ENCODE measurements at places on chromosomes 3 and 15. TPM values are rescaled to one million over a fixed set of nuclear protein-coding genes. Genes with fewer than 3 reads are reported as not detected.

DNA sequence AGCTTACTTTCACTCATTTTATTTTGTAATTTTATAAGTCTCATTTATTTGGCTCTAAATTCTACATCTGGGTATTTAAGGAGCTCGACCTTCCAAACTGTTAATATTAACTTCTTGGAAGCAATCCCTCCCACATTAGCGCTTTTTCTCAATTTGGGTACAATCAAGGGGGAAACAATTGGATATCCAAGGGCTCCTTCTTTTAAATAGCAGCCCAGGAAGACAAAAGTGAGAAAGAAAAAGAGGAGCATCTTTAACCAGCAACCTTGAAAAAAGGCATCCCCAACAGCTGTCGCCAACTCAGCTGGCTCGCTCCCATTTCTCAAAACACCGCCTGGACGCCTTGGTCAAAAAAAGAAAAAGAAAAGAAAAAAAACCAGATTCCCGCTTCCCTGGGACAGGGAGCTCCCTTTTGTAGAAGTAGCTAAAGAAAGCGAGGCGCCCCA, 873 bp downstream of the C3orf70 start:
- DNase-seq = no peak

Gene FBXO40
- 0.03 TPM for total RNA-seq

DNA sequence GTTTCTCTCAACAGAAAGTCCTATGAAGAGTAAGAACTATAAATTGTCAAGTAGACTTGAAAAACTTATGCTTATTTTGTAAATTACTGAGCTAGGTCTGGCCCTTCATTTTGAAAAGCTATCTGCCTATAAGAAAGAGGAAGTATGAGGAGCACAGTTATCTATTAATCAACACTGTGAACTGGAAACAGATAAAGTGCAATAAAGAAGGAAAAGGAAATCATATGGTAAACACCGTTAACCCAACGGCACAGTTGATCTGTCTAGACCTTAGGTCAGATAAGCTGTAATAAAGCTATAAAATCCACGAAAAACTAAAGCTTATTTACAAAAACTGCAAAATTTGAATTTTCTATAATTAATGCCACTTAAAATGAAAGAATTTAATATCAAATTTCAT, 242.5 kb downstream of the ZBTB20 start:
- no peak for DNase-seq

DNA sequence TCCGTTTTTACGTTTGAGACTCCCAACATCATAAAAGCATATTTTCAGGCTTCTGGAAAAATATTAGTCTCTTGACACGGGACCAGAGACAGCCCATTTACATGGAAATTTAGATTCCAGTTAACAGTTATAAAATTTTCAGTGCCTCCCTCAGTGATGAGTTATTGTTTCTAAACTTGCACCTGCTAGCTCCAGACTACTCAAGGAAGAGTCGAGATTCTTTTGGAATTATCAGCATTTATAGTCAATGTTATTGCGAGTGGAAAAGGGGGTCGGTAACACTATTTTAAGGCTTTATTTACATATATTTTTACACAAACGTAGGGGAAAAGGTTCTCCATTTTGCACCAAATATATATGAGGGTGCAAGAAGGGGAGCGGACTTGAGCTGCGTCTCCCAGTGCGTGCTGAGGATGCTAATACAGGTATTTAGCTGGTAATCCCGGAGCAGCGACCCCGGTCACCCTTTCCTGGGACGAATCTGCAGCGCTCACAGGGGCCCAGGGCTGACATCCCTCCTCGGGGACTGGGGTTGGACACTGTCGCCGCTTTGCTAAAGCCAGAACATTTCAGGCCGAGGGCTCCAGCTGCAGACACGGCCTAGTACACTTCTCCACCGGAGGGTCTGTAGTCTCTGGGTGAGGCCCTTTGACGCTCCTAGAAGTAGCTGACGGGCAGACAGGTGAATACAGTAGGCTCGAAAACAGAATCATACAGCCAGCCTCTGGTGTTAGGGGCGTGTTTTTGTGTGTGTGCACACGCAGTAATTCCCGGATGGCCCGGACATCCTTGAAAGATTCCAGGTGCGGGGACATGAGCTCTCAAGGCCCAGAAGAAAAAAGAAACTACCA, 729 bp upstream of the ZBTB11 start:
- no peak for DNase-seq

DNA sequence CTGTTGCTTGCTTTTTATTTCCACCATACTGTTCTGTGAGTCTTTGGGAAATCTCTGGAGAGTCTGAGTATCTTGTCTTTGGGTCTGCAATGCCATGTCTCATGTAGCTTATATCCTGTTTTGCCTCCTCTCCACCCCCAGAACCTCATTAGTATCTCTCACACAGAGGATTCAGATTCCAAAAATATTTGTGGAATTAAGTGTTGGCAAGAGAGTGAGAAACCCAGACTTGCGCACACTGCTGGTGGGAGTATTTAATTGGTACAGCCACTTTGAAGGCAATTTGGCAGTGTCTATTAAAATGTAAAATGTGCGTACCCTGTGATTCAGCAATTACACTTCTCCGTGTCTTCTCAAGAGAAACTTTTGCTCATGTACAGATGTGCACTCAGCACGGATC, 68.6 kb downstream of the ZNF621 start:
- no peak for DNase-seq

- no peak for DNase-seq
Observed at GRCh38 chr15:53447053-53447574, 312.3 kb downstream of the WDR72 start.

Gene GREM1
- 2.4 TPM for total RNA-seq

Gene ECE2
- total RNA-seq = 0.15 TPM

DNA sequence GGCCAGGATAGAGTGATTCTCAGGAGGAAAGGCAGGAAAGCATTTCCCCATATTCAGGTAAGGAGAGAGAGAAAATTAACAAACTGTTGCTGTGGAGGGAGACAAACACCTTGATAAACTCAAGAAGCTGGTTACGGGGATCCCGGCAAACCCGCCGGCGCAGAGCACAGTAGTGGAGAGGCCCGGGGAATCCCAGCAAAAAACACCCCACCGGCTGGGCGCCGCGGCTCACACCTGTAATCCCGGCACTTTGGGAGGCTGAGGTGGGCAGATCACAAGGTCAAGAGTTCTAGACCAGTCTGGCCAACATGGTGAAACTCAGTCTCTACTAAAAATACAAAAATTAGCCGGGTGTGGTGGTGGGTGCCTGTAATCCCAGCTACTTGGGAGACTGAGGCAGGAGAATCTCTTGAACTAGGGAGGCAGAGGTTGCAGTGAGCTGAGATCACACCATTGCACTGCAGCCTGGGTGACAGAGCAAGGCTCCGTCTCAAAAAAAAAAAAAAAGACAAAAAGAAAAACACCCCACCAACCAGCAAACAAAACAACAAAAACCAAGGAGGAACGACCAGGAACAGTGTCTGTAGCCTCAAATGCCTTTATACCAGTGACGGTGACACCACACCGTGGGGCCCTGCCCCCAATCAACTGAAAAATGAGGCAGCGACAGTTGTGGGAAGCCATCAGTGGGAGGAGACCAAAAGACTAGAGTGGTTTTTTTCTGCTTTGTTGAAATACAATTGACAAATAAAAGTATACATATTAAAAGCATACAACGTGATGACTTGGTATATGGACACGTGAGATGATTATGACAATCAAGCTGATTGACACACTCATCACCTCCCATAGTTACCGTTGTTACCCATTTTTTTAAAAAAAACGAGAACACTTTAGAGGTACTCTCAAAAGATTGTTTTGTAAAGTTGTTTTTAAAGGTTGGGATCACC, 40.2 kb upstream of the IDH2 start:
- no peak for DNase-seq

DNA sequence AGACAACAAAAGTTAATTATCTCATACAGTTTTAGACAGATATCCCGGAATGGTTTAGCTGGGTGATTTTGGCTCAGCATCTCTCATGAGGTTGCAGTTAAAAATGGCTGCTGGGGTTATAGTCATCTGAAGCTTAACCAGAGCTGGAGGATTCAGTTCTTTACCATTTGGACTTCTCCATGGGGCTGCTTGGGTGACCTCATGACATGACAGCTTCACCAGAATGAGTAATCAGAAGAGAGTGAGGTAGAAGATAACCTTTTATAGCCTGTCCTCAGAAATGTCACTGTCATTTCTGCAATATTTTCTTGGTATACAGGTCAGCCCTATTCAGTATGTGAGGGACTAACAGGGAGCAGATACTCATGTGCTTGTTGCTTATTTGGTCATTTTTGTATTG, 30.9 kb downstream of the TFG start:
- DNase-seq = no peak

Gene FBLN2
- 34.0 TPM for total RNA-seq

- no peak for DNase-seq
Observed at GRCh38 chr15:71261909-71262308, 146.6 kb downstream of the THSD4 start.

Gene GRIP2
- total RNA-seq = 1.1 TPM

- no peak for DNase-seq
Observed at GRCh38 chr3:164458986-164459385, 619.3 kb downstream of the SI start.

Gene TGM5
- not detected for total RNA-seq

- DNase-seq = no peak
Observed at GRCh38 chr3:68706536-68706935, 225.8 kb downstream of the TAFA4 start.

Gene ADGRG7
- total RNA-seq = not detected

DNA sequence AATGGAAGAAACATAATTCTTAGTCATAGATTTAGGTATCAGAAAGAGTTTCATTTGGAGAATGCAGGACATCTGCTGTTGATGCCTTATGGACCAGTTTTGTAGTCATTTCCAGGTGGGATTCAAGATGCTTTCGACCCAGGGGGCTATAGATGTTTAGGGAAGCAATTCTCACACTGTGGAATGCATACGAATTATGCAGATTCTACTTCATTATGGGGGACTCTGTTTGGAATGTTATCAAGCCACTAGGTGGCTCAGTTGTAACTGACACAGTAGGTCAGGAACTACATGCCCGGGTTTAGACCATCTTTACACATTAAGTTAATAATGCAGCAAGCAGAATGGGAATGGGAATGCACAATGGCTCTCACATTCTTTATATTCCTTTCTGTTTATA, 1359.8 kb downstream of the ZPLD1 start:
- DNase-seq = peak; percentile 14

DNA sequence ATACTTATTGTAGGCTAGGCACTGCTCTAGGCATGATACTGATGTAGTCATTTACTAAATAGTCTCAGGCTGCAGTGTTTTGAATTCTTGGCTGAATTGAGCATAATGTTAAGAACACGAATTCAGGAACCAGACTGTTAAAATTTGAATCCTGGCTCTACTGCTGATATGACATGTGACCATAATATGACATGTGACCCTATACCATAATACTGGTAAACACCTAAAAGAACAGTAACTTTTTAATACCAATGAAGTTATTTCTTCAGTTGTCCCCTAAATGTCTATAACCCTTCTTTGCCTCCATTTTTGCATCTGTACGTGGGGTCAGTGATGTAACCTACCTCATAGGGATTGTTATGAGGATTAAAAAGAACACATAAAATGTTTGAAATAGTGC, 18.1 kb downstream of the TBC1D23 start:
- DNase-seq = no peak

DNA sequence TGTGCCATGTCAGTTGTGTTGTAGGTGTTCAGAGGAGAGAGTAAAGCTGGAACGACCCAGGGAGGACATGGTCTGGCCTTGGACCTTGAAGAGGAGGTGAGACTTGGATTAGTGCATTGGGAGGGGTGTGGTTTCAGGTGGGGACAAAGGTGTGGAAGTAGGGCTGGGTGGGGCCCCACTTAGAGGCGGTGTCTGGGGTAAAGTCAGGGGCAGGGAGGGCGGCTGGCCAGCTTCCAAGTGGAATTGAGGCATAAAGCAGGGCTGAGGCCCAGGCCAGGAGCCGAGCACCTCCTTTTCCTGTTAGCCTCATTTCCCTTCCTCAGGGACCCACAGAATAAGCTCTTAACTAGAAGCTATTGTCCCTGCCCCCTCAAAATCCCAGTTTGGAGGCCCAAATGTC, 36.2 kb upstream of the FLNB start:
- DNase-seq = no peak

DNA sequence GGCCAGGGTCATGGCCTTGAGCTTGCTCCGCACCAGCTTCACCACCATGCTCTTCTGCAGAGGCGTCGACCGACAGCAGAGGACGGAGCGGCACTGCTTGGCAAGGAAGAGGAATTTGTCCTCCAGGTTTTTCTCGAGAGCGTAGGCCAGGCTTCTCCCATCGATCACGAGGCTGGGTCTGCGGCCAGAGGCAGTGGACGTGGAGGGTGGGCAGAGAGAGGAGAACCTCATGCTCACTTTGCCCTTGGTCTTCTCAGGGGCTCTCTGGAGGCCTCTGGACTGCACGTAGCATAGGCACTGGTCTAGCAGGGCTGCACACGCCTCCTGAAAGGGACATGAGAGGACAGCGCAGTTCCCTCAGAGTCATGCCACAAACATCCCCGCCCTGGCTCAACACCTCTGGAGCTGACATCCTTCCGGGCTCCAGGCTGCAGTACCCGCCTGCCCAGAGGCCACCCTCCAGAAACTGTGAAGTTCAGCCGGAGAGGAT, 168.3 kb downstream of the ATP10A start:
- DNase-seq = no peak

- no peak for DNase-seq
Observed at GRCh38 chr3:46435081-46435726, 28.1 kb downstream of the CCRL2 start.

Gene CEP97
- 11.1 TPM for total RNA-seq

DNA sequence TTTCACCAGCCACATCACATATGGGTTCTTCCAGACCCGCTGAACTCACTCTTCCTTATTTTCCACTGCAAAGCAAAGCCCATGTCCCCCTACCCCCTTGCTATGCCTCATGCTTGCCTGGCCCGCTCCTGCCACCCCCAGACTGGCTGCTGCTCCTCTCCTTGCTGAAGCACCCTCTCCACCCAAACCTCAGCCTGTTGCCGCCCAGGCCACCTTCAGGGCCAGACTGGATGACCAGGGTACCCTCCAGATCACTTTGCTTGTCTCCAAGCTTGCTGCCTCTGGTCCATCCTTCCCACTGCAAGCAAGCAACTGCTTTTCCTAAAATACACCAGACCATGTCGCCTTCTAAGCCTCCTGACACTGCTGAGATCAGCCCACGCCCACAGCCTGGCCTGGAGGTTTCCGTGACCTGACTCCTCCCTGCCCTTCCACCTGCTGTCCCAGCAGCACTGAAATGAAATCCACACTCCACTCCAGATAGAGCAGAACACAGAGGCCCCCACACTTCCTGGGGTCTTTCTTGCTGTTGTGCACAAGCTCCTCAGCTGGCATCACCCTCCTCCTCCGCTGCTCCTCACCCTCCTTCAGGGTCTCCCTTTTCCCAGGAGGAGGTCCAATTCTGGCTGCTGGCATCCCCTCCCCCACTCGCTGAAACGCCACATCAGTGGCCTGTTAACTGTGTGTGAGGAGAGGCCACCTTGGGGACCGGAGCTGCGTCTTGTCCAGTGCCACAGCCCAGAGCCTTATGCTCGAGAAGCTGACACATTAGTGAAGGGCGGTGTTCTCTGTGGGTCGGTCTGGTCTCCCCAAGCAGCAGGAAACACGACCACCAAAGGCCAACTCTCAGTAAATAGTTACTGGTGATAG, 99.1 kb downstream of the ADCY5 start:
- no peak for DNase-seq

Gene ANKUB1
- total RNA-seq = 6.7 TPM

Gene CCDC39
- total RNA-seq = 5.1 TPM

Gene FMN1
- 23.7 TPM for total RNA-seq
